ENCODE measurements at places on chromosomes 6 and 20. TPM values are rescaled to one million over a fixed set of nuclear protein-coding genes. Genes with fewer than 3 reads are reported as not detected.

RIMS1 gene
- 0.17 TPM for total RNA-seq

DNA sequence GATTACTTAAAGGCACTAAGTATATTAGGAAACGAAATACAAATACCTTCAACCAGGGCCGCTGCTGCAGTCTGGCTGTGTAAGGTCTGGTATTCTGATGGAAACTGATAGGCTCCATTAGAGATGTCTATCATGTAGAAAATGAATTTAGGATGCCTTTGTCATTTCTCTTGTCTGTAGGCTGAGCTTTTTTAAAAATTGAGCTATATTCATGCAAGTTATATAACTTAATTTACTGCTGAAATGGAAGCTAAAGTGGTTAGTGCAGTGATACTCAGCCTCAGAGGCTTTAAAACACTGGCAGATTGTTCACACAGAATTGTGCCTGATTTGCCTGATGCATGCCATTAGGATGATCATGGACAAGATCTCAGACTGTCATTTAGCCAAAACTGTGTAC is 286.2 kb upstream of the QKI start:
- no peaks in the 10 kb centered on the region for H3K36me3 ChIP-seq
- no peaks in the 10 kb centered on the region for H3K4me1 ChIP-seq
- H3K27me3 ChIP-seq, result no peaks in the 10 kb centered on the region
- no peak for DNase-seq
- no peak overlapping the region for H3K27ac ChIP-seq

DNA sequence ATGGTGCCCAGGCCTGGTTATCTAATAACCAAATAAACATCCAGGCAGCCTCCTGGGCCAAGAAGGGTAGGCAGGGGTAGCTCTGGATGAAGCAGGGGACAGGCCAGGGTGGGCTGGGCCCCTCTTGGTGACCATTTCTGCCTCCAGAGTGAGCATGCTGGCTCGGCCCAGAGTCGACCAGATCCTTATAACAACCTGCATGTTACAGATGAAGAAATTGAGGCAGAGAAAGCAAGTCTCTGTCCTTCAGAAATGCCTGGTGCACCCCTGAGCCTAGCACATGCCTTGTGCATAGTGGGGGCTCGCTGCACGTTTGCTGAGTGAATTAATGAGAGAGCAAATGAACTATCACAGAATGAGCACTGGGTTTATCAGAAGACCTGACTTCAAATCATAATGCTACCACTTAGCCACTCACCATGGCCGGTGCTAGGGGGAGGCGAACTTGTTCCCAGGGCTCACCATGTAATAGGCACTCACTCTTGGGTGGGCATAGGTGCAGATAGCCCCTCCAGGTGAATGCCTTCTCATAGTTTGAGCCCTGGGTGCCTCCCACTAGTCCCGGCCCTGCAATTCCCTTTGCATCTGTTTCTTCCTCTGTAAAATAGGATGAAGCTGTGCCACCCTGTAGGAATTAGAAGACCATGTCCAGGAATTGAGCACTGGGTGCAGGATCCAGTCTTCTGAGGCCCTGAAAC is 3.8 kb upstream of the APCDD1L start:
- H3K27me3 ChIP-seq, result peaks cover 2% of the 10 kb centered on the region
- no peak for DNase-seq
- no peak overlapping the region for H3K4me3 ChIP-seq

OOEP gene
- total RNA-seq, result not detected

GRCh38 chr6:125794342-125795137 is 3.8 kb downstream of the NCOA7 start:
- H3K4me1 ChIP-seq, result peaks cover 12% of the 10 kb centered on the region
- H3K4me3 ChIP-seq, result no peak overlapping the region
- H3K27me3 ChIP-seq, result no peaks in the 10 kb centered on the region
- H3K27ac ChIP-seq, result no peak overlapping the region
- H3K36me3 ChIP-seq, result no peaks in the 10 kb centered on the region

OR2J3 gene
- not detected for total RNA-seq

Data from thyroid gland (tissue), 4 donors.